Neural crest cell (in vitro differentiated cells): ENCODE measurements at places on chromosomes 6 and 20. TPM values are rescaled to one million over a fixed set of nuclear protein-coding genes. Genes with fewer than 3 reads are reported as not detected.

The C6orf58 gene
- 0.82 TPM in 1 of 2 replicates, not detected in the other for total RNA-seq

The DCDC2 gene
- total RNA-seq, result 0.30 TPM in 1 of 2 replicates, not detected in the other

The IRAK1BP1 gene
- 7.8 and 8.4 TPM in 2 replicates for total RNA-seq

The PTCHD4 gene
- total RNA-seq, result 1.2 and 1.4 TPM in 2 replicates

The C20orf141 gene
- not detected in 2 replicates for total RNA-seq

The TBXT gene
- not detected in 2 replicates for total RNA-seq
